Coronary artery (tissue), 2 donors: ENCODE measurements at places on chromosomes 4 and X.

DNA sequence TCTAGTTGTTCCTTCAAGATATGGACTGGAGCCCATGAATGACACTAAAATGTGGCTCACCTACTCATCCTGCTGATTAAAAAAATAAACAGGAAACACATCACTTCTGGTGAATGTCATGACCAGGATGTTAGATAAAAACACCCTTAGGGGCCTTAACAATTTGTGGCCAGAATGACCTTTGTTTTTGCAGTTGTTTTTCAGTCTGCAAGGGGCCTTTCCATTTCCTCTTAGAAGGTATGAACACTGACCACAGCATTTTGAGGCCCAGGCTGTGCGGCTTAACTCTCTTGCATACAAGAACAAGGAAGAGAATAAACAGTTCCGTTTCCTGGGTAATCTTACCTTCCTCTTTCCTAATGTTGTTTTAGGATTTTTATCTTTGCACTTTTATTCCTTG lies 113.2 kb downstream of the IL1RAPL2 start:
- DNase-seq, result no peak

- DNase-seq, result no peak
Observed at GRCh38 chr4:53785996-53786395, 194.7 kb upstream of the LNX1 start.

DNA sequence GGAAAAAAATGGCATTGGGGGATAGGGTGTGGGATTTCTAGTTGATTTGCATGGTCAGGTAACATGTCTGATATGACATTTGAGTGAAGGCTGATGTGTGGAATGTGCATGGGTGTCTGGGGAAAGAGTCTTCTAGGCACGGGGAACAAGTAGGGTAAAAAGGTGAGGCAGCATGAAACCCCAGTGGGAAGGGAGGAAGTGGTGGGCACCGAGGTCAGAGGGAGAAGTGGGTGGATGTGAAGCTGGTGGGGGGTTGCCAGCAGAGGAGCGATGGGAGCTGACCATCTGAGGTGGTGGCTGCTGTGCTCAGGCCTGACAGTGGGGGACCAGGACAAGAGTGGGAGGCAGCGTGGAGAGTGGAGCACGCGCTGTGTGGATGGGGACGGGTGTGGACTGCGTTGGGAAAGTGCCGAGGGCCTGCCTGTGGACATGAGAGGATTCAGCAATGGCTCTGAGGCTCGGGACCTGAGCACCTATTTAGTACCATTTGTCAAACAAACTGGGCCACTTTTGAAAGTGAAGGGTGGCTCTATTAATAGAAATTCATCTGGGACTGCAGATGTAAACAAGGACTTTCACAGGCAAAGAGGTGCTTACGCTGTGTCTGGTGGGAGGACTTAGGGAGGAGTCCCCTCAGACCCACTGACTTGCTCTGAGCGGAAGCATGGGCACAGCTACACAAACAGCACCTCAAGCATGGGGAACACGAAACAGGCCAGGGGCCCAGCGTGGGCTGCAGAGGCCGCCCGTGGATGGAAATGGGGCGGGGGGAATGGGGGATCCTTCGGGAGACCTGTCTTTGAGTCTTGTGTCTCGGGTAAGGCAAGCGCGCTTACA lies 16.7 kb upstream of the S100P start:
- no peak for DNase-seq

GRCh38 chrX:56029691-56030090 lies 202.5 kb upstream of the KLF8 start:
- DNase-seq, result no peak

- no peak for DNase-seq
Observed at GRCh38 chr4:69716654-69717053, 43.8 kb downstream of the SULT1B1 start.

DNA sequence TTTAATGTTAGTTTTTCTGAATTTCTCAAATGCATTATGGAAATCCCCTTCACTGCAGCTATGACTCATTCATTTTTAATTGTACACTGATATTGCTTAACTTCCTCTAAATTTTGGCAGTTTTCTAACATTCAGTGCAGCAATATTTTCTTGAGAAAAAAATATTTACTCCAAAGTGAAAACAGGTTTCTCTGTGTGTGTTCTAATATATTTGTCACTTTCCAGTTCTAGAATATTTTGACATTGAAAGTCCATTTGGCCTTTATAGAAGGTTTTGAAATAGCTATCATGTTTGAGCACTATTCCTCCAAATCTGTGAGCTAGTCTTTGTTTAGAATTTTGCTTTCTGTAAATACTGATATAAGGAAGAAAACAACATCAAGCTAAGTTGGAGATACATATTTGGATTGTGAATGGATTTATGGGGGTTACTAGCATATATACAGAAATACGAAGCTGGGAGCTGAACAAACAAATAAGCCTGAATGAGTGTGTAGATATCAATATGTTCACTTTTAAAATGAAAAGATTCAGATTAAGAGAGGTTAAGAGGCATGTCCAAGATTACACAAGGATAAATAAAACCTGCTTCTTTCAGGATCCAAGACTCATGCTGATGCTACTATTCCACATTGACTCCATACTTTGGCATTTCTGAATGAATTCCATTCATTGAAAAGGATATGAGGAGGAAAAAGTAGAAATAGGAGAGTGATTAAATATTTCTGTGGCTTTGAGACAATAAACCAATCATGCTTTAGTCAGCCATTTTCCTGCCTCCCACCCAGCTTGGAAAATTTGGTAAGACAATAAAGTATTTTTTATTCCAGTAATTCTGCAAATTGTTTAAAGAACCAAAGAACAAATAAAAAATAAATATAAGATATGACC lies 57.3 kb upstream of the SLIT2 start:
- no peak for DNase-seq

GRCh38 chr4:81510643-81511178 lies 39.0 kb upstream of the RASGEF1B start:
- no peak for DNase-seq

- no peak for DNase-seq
Observed at GRCh38 chrX:154548028-154548316, 552 bp downstream of the IKBKG start.

- DNase-seq, result no peak
Observed at GRCh38 chrX:72735561-72735960, 21.5 kb upstream of the PHKA1 start.

DNA sequence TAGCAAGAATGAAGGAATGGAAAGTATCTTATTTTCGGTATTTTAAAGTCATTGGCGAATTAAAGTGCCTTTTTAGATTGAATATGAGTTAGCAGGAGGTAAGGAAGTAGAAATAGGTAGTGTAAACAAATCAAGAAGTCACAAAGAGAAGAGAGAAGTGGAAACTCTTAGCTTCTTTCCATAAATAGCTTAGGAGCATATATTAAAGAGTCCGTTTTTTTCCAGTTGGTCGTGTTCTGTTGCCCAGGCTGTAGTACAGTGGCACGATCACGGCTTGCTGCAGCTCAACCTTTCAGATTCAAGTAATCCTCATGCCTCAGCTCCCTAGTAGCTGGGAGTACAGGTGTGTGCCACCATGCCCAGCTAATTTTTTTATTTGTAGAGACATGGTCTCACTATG lies 56.4 kb downstream of the UBE2K start:
- no peak for DNase-seq
